ENCODE measurements at places on chromosomes 7 and 10.

GRCh38 chr10:48573045-48573444 is 31.8 kb downstream of the ARHGAP22 start:
- DNase-seq: no peak

GRCh38 chr7:3109311-3109915 is 65.7 kb upstream of the CARD11 start:
- no peak for DNase-seq

- no peak for DNase-seq
Observed at GRCh38 chr10:86715156-86715795, 41.1 kb upstream of the BMPR1A start.

DNA sequence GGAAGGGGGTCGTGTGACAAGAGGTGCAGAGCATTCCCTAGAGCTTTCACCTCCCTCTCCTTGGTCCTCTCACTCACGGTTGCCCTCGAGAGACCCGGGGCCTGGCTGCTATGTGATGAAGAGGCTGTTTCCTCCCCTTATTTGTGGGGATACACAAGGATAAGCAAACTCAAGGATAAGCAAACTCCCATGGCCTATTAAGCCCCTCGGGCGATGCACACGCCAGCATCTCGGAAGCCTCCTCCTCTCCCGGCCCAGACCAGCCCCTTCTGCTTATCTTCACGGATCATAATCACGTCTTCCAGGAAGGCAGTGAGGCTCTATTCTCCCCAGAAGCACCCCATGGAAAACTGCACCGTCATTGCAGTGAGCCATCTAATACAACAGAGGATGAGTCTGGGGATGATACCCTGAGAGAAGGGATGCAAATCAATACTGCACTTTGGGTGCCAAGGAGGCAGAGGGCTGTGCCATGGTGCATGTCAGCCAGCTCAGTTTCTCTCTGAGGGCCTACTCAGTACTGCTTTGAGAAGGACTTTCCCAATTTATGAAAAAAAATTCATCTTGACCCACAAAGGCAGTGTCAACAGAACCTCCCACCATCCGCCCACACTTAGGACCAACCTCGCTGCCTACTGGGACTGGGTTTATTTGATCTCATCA is 22.2 kb downstream of the TMEM273 start:
- no peak for DNase-seq

DNA sequence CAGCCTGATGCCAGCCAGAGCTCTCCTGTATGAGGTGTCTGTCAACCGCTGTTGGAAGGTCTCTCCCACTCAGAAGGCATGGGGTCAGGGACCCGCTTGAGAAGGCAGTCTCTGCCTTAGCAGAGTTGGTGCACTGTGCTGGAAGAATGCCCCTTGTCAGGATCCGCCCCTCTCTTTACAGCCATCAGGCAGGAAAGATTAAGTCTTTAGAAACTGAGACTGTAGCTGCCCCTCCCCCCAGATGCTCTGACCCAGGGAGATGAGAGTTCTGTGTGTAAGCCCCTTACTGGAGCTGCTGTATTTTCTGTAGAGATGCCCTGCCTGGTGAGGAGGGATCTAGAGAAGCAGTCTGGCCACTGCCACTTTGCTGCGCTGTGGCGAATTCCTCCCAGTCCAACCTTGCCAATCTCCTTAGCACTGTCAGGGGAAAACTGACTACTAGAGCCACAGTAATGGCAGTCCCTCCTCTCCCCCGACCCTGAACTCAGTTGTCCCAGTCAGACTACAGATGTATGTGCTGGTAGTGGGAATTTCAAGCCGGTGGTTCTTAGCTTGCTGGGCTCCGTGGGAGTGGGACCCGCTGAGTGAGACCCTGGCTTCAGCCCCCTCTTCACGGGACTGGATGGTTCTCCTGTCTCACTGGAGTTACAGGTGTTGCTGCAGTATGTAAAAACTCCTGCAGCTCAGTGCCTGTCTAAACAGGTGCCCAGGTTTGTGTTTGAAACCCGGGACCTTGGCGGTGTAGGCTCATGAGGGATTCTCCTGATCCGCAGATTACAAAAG is 285.5 kb upstream of the ZWINT start:
- no peak for DNase-seq

GRCh38 chr7:111833466-111833865 is 271.2 kb upstream of the IMMP2L start:
- no peak for DNase-seq

DNA sequence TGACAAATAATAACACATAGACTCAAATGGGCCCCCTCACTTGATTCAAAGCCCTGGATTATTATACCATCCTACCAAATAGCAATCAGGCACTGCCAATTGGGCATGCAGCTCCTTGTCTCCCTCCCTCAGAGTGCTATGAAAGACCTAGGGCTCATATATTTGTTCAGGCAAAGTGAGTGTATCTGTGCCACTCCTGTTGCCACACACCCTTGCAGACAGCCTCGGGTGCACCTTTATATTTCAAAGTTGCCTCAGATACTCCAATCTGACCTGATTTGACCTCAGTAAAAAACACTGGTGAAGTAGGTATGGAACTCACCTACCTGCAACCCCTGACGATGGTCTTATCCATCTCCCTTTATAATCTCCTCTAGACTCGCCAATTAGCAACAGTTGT is 3.0 kb upstream of the NAMPT start:
- DNase-seq: no peak

GRCh38 chr10:81219758-81220157 is 655.2 kb upstream of the NRG3 start:
- no peak for DNase-seq

DNA sequence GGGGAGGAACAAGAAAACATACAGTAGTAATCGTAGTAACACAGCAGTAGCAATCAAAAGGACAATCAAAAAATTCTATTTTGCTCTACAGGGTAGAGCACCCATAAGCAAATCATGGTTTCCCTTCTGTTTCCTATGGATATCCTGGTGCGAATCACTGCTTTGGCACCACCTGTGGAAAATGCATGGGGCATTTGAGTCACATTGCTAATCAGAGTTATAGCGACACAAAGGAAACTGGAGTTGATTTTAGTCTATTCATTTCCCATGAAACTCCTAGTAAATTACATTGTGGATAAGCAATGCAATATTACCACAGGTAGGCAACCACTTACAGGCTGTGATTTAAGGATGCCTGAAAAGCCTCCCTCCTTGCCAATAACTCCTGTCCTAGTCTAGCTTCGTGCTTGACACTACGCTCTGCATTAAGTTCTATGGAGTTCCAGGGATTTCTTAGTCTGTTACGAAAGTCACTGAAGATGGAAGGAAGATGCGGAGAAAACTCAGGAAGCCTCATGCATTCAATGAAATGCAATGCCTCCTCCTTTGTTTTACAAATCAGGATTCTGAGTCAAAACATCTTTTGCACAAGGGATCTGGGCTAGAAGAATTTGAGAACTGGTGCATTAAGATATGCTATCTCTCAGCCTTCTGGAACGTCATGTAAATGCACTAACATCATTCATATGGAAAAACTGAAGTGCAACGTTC is 188.4 kb downstream of the DGKI start:
- no peak for DNase-seq

- no peak for DNase-seq
Observed at GRCh38 chr7:116354171-116354545, 143.8 kb downstream of the TES start.

DNA sequence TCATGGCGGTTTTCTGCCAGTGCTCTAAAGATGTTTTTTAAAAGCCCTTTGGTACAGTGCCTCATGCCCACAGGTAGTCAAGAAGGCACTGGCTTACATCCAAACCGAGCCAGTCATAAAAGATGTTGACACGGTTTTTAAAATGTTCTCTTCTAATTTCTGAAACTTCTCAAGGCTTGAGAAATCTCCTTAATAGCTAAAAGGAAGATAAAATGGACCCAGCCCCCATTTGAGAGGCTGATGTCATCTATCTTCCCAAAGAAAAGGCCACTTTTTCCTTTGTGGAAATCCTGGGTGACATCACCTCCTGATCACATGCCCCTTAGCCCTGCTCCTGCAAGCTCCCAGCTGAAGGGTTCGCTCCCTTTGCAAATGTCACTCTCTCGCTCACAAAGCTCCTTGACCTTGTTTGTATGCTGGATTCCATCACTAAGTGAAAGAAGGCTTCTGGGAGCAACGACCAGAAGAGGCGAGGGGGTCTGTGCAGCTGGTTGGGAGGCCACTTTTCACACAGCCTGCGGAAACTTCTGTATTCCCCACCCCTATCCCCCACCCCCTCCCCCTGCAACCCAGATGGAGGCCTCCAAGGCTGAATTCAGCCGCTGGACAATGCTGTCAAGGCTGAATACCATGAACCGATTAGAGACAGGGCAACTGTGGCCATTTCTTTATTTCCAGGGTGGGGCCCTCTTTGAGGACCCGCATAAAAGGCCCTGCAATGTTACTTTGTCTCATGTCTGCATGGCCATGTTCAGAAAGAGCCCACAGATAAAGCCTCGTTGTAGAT is 122.8 kb downstream of the CUBN start:
- DNase-seq: no peak

GRCh38 chr10:30368065-30368718 is 19.1 kb upstream of the MTPAP start:
- DNase-seq: no peak

DNA sequence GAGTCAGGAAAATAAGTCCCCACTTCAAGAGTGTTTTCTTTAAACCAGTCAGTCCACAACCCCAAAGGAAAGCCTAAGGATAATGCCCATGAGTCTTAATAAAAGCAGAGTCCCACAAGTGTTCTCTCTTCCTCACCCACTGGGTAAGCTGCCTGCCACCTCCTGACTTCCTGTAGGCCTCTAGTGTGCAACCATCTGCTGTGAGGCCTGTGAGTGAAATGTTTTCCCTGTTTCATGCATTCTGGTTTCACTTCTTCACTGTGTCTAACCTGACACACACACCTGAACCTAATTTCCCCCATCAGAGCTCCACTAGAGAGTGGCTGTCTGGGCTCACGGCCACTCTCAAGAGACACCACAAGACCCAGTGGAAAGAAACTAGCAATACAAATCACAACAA is 38.9 kb upstream of the GDF10 start:
- peak; percentile 19 for DNase-seq

DNA sequence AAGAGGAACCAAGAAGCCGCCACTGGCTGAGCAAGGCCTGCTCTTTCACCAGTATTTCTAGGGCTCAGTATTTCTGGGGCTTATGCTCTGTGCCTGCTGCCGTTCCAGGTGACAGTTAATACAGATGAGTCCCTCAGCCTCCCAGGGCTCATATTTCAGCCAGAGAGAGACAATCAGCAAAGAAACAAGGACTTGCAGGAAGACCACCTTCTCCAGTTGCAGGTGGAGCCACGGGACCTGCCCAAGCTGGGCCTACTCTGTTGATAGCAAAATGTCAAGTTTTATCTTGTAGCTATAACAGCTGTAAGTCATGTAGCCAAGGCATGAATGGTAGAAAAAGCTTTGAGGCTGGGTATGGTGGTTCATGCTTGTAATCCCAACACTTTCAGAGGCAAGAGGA is 42.7 kb downstream of the NPTX2 start:
- DNase-seq: no peak

DNA sequence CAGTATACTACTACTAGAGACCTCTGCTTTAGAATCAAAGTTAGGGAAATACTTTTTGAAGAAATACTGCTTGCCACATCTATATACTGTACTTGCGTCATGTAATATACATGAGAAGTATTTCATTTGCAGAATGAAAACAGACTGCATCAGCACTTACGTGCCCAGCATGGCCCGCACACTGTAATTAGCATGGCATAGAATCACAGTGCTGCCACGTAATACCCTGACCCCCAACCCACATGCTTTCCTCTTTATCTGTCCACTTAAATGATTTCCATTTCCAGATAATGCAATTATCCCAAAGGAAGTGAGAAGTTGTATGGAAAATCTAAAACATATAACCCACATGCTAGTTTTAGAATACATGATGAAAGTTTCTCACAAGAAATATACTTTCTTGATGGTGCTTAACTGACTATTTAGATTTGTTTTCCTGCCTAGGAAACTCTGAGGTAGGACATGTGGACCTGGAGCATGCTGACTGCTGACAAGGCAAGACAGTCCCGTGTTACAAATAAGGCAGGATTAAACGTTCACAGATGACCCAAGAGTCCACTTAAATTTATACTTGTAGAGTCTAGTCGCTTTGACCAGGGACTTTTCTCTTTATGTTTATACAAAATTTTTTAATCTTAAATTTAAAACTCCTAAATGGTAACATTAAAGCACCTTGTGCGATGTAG is 12.6 kb downstream of the USP6NL start:
- DNase-seq: no peak

DNA sequence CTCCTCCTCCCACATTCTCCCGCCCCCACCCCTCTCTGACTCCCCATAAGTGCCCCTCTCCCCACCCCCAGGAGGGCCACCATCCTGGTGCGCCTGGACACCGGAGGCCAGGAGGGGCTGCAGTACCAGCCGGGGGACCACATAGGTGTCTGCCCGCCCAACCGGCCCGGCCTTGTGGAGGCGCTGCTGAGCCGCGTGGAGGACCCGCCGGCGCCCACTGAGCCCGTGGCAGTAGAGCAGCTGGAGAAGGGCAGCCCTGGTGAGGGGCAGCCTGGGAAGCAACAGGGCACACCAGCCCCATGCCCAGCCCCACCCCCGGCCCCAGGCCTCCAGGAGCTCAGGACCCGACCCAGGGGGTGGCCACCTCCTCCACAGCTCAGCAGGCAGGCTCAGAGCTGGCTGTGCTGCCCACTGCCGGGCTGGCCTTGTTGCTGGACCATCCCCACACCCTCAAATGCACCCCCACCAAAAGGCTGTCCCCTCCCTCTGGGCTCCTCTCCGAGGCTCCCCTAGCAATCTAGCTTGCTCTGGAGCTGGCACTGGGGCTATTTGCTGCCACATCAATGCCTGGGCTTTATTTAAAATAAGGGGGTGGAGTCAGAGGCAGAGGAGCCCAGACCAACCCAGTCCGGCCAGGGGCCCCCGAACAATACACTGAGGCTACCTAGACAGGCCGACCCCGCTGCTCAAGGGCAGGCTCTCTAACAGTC is 14.8 kb downstream of the ATG9B start:
- DNase-seq: no peak

DNA sequence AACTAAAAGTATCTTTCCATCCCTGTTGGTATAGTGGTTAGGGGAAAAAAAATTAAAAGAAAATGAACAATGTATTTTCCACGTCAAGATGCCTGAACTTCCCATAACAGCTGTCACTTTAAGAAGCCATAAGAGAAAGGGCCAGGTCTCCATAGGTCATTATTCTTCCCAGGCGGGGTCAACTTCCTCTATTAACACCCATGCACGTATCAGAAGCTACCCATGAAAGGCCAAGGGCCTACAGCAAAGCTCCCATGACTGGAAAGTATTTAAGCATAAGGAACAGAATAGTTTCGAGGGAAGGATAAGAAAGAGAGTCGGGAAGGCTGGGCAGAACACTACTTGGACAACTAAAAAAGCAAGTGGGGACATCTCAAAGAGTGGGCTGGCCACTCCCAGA is 40.1 kb downstream of the RBM28 start:
- DNase-seq: no peak

- DNase-seq: no peak
Observed at GRCh38 chr10:74175510-74176379, 24.7 kb downstream of the ADK start.
